ENCODE measurements at places on chromosomes 1 and 21.

DNA sequence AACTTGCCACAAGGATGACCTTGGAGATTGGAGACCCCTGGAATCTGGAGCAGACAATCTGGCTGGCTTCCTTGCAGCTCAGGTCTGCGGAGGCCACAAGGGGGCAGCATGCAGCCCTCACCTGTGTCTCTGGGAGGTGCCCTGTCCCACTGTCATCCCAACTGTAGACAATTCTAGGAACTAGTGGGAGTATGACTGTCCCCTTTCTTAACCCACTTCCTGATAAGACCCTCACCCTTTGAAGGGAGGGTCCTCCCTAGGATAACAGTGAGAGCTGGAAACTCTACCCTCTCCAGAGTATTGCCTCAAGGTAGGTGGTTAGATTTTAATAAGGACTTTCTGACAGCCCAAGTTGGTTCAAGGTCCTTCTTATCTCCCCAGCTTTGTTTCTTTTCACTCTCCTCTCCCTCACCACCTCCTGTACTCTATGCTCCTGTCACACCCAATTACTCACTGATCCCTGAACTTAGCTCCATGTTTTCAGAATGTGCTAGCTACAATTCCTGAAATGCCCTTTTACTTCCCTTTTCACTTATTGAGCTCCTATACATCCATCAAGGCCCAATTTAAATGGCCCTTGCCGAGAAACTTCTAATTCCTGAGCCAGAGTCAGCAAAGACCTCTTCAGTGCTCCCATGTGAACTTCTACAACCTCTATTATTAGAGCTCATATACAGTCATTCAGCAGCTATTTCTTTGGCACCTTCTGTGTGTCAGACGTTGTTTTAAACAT lies 9.2 kb upstream of the KCNQ4 start:
- peak; percentile 18 for DNase-seq

- DNase-seq, result no peak
Observed at GRCh38 chr1:12383786-12384185, 154.0 kb downstream of the VPS13D start.

- no peak for DNase-seq
Observed at GRCh38 chr1:208205216-208206013, 38.8 kb downstream of the PLXNA2 start.

GRCh38 chr1:11878081-11878890 lies 19.5 kb upstream of the NPPB start:
- DNase-seq, result no peak

DNA sequence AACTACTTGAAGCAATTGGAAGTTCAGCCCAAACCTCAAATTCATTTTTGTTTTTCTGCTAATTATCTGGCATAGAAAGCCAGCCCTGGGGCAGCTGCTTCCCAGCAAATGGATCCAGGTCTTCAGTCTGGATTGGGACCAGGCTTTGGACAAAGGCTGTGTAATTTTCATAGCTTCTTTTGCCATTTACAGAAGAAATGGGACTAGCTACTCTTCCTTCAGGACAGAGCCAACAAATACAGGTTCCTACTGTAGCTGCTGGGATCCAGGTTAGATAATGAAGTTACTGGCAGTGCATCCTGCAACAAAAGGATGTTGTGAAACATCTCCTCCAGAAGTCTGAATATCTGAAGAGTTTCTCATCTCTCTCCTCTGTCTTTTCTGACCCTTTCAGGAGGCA lies 171.5 kb upstream of the CAMK1G start:
- DNase-seq, result no peak
